ENCODE measurements at places on chromosomes 16 and 17.

- no peak for DNase-seq
Observed at GRCh38 chr16:12327971-12328726, 351.6 kb downstream of the SNX29 start.

- no peak for DNase-seq
Observed at GRCh38 chr17:74126179-74126900, 77.1 kb upstream of the RPL38 start.

- no peak for DNase-seq
Observed at GRCh38 chr17:3956327-3956957, 7.8 kb downstream of the ATP2A3 start.

GRCh38 chr17:31295489-31295871 is 1.6 kb downstream of the OMG start:
- no peak for DNase-seq

GRCh38 chr17:1529863-1530262 is 13.5 kb upstream of the INPP5K start:
- DNase-seq, result no peak

DNA sequence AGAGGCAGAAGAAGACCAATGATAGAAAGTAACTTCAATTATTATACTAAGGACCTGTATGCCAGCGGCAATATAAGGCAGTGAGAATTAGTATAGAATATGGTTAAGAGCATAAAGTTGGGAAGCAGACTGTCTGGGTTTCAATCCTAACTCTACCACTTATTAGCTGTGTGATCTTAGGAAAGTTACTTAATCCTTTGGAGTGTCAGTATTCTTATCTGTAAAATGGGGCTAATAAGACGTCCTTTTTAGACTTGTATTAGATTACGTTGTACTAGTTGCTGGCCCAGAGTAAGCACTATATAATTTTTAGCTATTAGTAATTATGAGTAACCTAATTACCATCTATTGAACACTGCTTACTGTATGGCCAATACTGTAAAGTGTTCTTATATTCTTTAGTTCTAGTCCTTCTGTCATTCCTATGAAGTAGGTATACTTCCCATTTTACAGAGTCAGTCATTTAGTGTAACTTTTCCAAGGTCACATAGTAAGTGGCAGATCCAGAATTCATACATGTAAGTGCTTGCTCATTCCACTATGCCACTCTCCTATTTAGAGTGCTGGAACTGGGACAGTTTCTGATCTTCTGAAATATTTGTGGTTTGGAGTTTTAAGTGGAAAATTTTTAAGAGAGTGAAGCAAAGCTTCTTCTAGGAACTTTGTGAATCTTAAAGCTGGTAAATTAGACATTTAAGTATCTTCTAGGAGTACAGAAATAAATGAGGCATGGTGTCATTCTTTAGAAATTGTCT is 22.5 kb downstream of the HEATR9 start:
- peak; percentile 11 for DNase-seq

DNA sequence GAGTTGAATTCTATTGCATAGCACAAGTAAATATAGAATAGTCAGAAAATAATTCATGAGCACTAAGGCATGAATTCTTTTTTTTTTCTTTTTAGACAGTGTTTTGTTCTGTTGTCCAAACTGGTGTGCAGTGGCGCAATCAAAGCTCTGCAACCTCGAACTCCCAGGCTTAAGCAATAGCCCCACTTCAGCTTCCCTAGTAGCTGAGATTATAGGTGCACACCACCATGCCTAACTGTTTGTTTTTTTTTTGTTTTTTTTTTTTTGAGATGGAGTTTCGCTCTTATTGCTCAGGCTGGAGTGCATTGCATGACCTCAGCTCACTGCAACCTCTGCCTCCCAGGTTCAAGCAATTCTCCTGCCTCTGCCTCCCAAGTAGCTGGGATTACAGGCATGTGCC is 16.6 kb downstream of the TUBD1 start:
- no peak for DNase-seq

DNA sequence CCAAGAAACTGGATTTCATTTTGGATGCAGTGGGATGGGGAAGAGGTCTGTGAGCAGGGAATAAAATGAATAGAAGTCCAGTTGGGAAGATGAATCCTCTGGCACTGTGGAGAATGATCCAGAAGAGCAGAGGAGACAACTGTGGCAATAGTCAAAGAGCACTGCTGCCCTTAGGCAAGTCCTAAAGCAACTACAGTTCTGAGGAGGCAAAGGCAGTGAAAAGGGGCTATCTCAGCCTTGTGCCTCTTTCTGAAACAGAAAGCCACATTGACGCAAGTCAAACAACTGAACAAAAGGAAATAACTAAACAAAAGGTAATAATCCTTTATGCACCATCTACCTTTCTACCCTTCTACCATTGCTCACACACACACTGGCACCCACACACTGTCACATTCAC is 238.0 kb upstream of the AXIN2 start:
- no peak for DNase-seq

DNA sequence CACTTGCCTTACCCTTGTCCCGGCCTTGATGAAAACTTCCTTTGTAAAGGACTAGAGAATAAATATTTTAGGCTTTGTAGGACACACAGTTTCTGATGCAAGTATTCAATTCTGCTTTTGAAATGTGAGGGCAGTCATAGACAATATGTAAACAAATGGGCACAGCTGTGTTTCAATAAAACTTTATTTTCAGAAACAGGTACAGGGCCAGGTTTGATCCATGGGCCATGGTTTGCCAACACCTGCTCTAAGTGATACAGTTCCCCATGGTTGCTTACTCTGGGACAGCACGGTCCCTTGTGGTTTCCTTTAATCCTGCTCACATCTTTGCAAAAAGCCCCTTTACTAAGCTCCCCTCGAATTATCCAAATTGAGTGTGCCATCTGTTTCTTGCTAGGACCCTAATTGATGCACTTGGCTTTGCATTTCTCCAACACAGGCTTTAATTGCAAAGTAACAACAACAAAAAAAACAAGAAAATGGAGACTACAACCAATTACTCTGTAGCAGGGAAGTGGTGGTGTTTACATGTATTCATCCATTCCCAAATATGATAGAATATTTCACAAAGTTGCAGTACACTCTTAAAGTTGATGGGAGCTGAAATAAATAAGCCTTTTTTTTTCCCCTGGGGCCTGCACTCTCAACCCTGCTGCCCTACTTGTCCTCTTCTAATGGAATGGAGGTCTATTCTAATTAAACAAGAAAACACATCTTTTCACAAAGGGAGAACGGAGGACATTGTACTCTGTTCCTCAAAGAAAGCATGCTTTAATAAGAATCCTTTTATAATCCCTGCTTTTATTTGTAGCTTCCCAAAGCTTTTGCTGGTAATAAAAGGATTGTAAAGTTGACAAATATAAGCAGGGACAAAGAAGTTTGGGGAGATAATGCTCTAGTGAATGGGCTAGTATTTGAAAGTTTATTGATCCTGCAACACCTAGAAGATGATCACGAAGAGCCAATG is 37.7 kb upstream of the TOX3 start:
- no peak for DNase-seq

DNA sequence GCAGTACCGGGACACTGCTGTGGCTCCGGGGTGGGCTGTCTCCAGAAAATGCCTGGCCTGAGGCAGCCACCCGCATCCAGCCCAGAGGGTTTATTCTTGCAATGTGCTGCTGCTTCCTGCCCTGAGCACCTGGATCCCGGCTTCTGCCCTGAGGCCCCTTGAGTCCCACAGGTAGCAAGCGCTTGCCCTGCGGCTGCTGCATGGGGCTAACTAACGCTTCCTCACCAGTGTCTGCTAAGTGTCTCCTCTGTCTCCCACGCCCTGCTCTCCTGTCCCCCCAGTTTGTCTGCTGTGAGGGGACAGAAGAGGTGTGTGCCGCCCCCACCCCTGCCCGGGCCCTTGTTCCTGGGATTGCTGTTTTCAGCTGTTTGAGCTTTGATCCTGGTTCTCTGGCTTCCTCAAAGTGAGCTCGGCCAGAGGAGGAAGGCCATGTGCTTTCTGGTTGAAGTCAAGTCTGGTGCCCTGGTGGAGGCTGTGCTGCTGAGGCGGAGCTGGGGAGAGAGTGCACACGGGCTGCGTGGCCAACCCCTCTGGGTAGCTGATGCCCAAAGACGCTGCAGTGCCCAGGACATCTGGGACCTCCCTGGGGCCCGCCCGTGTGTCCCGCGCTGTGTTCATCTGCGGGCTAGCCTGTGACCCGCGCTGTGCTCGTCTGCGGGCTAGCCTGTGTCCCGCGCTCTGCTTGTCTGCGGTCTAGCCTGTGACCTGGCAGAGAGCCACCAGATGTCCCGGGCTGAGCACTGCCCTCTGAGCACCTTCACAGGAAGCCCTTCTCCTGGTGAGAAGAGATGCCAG is 12.9 kb downstream of the STH start:
- no peak for DNase-seq

DNA sequence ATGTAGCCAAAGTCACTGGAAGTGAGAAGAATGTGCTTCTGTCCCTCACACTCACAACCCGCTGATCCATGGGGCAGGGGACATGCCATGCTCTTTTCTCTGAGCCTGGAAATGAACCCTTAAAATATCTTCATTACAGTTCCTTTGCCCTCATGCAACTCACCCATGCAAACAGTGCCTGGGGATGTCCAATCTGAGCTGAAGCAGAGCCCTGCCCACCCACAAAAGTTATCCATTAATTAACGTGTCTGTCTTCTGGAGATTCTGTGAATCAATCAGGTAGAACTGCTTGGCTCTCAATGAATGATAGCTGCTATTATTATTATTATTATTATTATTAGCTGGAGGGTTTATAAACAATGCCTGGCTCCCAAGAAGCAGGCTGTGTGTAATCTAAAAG is 133.7 kb downstream of the USP31 start:
- no peak for DNase-seq

DNA sequence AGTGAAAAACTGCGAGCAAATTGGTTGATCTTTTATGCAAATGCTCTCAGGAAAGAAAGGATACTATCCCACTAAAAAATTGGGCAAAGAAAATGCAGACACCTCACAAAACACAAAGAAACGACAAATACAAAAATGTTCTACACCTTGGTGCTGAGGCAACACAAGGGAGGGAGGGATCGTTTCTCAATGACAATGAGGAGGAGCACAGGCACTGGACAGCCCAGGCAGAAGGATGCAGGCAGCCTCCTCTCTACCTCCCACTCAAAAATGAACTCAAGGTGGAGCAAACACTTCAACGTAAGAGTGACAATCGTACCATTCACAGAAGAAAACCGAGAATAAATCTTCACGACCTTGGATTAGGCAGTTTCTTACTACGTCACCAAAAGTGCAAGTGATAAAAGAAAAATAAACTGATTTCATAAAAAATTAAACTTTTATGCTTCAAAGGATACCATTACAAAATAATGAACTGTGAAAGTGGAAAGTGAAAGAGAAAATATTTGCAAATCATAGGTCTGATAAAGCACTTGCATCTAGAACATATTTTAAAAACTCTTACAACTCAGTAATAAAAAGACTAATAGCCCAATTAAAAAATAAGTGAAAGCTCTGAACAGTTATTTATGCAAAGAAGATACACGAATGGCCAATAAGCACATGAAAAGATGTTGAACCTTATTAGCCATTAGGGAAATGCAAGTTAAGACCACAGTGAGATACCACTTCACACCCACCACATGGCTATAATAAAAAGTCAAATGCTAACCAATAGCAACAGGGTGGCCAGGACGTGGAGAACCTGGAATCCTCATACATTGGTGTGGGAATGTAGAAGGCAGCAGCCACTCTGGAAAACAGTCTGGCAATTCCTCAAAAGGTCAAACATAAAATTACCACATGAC is 80.8 kb upstream of the TRAP1 start:
- DNase-seq, result no peak

- no peak for DNase-seq
Observed at GRCh38 chr16:53449816-53450517, 15.7 kb downstream of the RBL2 start.

- no peak for DNase-seq
Observed at GRCh38 chr16:10191096-10191495, 8.9 kb upstream of the GRIN2A start.

- peak; percentile 80 for DNase-seq
Observed at GRCh38 chr16:85767531-85767930, 16.6 kb upstream of the C16orf74 start.

DNA sequence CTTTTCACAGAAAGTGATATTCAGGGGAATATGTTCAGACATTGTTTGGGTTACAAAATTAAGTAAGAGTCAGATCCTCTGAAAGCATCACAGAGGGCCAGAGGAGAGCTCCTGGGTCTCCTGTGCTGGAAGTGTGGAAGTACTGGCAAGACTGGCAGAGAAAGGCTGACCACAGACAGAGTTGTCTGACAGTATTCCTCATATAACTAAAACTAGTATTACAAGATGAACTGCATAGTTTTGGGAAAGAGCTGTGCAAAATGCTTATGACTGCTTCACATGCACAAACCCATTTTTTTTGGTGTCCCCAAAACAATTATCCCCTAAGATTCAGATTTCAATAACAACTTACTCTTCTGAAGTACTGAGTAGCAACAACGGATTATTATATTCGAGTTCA is 35.2 kb downstream of the N4BP1 start:
- DNase-seq, result no peak

DNA sequence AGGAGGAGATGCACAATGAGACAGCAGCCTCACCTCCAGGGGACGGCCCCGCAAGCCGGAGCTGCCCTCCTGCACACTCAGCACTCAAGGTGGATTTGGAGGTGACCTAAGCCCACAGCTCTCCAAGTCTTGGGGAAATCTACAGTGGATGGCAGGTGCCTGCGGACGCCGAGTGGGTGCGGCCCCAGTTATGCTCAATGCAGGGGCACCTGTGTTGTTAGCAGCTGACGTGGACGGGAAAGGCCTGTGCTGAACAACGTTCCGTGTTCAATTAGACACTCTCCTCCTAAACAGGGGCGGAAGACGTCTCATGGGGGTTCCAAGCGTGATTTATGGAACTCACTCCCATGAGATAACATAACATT is 22.0 kb upstream of the METRNL start:
- no peak for DNase-seq

DNA sequence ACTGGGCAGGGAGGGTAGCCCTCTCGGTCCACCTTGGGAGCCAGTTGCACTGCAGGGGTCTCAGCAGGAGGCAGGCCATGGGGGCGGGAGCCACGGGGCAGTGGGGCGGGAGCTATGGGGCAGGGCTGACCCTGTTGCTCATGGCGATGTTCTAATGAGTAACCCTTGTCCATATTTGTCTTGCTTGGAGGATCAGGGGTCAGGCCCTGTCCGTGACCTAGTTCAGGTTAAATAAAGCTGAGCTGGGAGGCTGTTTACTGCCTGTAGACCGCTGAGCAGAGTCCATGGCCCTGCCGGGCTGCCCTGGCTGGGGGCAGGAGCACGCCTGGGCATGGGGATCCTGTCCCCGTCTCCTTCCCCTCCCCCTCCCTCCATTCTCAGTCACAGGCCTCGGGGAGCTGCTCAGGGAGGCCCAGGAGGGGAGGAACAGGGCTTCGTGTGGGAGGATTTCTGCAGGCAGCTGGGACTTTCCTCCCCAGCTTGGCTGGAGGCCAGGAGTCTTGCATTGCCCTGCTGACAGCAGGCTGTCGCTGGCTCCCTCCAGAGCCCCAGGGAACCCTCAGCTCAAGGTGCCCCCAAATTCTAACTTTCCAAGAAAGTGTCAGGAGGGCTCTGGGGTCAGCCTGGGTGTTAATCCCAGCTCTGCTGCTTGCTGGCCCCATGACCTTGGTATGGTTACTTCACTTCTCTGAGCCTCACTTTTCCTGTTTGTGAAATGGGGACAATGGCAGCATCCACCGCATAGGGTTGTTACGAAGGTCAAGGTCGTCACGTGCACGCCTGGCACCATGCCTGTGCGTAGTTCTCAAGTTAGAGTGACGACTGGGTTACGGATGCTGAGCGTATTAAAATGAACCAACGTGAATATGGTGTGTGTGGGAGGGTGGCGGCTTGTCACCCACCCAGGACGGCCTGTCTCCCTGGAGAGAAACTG is 6.1 kb upstream of the SERPINF2 start:
- DNase-seq, result no peak

Data from GM04504 (cell line).